ENCODE measurements at places on chromosomes 12 and 14.

GRCh38 chr12:54890339-54890738 is 36.0 kb downstream of the MUCL1 start:
- DNase-seq = no peak

GRCh38 chr14:105205673-105206208 is 24.6 kb upstream of the NUDT14 start:
- peak; percentile 44 for DNase-seq

DNA sequence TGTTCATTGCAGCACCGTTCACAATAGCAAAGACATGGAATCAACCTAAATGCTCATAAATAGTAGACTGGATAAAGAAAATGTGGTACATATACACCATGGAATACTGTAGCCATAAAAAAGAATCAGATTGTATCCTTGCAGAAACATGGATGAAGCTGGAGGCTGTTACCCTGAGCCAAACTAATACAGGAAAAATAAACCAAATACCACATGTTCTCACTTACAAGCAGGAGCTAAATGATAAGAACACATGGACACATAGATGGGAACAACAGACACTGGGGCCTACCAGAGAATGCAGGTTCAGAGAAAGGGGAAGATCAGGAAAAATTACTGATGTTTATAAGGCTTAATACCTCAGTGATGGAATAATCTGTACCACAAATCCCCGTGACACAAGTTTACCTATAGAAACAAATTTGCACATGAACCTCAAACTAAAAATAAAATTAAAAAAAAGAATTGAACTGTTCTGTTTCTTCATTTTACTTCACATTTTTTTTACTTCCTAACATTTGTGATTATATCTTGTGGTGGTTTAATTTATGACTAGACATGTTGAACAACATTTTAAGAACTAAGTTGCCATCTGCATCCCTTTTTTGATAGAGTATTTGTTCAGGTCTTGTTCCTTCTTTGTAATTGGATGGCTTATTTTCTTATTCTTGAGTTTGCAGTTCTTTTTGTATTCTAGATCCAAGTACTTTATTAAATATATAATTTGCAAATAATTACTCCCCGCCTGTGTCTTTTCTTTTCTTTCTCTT is 835.2 kb downstream of the FSCB start:
- no peak for DNase-seq

GRCh38 chr12:54716261-54716660 is 68.1 kb upstream of the DCD start:
- no peak for DNase-seq

GRCh38 chr12:48157889-48158370 is 615 bp upstream of the ASB8 start:
- DNase-seq = no peak

- no peak for DNase-seq
Measured at GRCh38 chr12:56081393-56082347, 1.7 kb downstream of the ERBB3 start.

- no peak for DNase-seq
Measured at GRCh38 chr14:22494486-22495135, 94.4 kb downstream of the DAD1 start.
